ENCODE measurements at places on chromosomes 5 and 9. TPM values are rescaled to one million over a fixed set of nuclear protein-coding genes. Genes with fewer than 3 reads are reported as not detected.

Gene PCDHGC4
- 2.8 TPM for total RNA-seq

DNA sequence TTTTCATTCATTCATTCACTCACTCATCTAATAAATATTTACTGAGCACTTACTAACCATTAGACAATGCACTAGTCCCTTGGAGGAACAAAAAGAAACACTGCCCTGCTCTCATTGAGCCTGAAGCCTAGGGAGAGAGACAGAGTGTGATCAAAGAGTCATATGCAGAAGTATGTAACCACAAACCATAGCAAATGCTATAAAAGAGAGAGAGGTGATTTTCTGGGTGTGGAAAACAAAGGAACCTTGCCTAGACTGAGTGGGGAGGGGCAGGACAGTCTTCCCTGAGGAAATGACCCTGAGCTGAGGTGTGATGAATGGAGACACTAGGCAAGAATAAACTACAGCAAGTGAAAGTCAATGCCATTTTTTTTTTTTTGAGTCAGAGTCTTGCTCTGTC lies 10.8 kb upstream of the ADRA1B start:
- DNase-seq, result no peak

GRCh38 chr5:134003064-134003816 lies 1.5 kb downstream of the VDAC1 start:
- DNase-seq, result no peak

- no peak for DNase-seq
Measured at GRCh38 chr5:130496215-130496614, 592.0 kb downstream of the CHSY3 start.

Gene GLRA1
- 0.53 TPM for total RNA-seq

DNA sequence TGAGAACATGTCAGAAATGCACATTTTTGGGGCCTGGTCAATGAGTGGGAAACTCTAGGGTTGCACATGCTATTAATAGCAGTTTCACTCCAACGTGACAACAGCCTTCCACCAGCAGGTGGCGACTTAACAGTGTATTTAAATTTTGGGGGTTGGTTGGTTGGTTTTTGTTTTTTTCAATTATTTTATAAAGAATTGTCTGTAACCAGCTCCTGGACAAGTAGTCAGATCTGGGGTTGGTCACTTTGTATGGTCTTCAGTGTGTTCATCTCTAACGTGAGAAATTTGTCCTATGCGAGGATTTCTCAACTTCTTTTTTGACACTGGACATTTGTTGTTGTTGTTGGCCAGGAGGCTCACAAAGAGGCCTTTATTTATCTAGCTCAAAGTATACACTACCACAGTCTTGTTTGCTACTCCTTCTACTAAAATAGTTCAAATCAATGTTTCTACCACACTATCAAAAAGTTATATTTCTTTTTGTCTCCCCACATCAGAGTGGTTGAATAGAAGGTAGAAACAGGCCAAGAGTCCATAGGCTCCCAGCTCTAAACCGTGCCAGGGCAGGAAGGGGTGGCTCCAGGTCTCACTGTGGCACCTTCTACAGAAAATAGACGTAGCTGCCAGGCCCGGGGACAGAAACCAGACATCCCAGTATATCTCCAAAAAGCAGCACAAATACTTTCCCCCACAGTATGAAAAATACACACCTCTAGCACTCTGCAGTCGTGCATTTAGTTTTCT lies 110.4 kb downstream of the TRPM6 start:
- DNase-seq, result peak; percentile 73

GRCh38 chr9:82538634-82539033 lies 524.3 kb downstream of the RASEF start:
- DNase-seq, result no peak

DNA sequence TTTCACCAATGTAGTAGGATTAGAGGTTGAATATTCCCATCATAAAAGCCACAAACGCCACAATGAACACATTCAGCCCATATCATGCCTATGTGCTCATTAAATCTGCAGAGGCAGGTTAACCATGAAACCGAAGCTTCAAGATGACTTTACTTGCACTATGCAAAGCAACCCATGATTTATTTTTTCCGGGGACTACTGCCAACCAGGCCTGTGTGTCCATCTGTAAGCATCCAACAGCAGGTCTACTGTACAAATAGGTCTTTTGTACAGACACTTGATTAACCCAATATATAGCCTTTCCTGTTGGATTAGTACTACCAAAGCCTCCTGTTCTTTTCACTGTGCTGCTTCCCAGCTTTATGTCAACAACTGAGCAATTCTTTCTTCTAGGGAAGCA lies 104.9 kb upstream of the CDH10 start:
- DNase-seq, result no peak

GRCh38 chr5:71582945-71583584 lies 4.1 kb upstream of the MCCC2 start:
- DNase-seq, result no peak

- no peak for DNase-seq
Measured at GRCh38 chr5:23405316-23406068, 101.9 kb upstream of the PRDM9 start.

Gene RAI14
- 30.8 TPM for total RNA-seq

DNA sequence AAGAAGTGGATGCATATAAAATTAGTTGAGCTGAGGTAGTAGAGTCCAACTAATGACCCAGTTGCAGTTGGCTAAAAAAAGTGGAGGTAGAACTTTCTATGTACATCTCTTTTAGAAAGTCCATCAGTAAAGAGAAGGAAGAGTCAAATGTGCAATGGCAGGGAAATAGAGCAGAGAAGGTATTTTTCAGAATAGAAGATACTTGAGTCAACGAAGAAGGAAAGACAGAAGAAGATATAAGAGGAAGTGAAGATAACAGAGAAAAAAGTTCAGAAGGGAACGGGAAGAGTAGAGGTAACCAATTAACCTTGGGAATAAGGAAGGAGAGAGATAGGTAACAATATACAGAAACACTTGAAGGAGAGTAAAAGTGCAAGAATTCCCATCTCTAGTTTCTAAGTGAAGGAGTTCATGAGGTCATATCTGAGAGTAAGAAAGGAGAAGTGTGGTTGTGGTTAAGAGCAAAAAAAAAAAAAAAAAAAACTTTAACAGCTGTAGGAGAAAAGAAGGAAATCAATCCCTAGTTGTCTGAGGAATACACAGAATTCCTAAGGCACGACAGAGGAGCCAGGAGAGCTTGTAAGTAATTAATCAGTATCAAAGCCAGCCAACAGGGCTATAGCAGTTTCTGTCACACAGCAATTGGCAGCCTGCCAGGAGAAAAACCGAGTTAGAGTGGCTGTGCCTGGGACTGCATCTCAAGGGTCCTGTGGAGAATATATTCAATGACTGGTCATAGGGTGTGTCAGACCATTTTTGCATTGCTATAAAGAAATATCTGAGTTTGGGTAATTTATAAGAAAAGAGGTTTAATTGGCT lies 61.0 kb downstream of the ARL15 start:
- peak; percentile 46 for DNase-seq

Gene PCDHGA4
- total RNA-seq, result 0.97 TPM

GRCh38 chr5:67315082-67315989 lies 118.7 kb upstream of the CD180 start:
- DNase-seq, result no peak

- no peak for DNase-seq
Measured at GRCh38 chr5:16418471-16418922, 47.1 kb downstream of the ZNF622 start.

Gene ADAMTSL1
- total RNA-seq, result 5.4 TPM

- no peak for DNase-seq
Measured at GRCh38 chr9:34974664-34975063, 14.9 kb upstream of the DNAJB5 start.

Gene PPP2R2B
- total RNA-seq, result 4.9 TPM

Gene MSH3
- 11.9 TPM for total RNA-seq

Gene KIF4B
- not detected for total RNA-seq

Gene CCNH
- 38.6 TPM for total RNA-seq

- DNase-seq, result no peak
Measured at GRCh38 chr5:121489972-121490371, 361.7 kb upstream of the FTMT start.

DNA sequence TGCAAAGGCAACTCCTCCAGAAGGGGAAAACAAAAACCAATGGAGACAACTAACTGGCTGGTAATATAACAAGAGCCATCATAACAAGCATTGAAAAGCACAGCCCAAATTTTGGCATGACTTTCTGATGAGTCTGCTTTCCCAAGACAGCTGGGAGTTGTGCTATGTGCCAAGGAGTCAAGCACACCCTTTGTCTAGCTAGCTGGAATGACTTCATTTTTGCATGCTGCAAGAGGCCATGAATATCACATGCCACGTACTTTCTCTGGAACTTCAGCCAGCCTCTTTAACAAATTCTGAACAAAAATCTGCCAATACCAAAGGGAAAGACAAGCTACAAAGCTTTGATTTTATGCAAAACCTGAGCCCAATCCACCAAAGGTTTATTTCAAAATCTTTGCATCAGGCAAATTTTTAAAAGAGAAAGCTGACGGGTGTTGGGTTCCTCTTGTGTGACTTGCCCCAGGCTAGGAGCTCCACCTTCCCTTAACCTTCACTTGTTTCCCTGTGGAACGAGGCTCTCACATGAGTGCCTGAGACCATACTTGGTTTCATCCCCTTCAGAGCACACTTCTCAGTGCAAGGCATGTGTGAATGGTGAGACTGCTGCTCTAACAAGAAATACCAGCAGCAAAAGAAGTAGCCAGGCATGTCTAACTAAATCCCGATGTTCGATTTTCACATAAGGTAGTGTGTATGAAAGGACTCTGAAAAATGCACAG lies 47.3 kb downstream of the S1PR3 start:
- peak; percentile 70 for DNase-seq

Gene SPAG8
- 3.6 TPM for total RNA-seq

DNA sequence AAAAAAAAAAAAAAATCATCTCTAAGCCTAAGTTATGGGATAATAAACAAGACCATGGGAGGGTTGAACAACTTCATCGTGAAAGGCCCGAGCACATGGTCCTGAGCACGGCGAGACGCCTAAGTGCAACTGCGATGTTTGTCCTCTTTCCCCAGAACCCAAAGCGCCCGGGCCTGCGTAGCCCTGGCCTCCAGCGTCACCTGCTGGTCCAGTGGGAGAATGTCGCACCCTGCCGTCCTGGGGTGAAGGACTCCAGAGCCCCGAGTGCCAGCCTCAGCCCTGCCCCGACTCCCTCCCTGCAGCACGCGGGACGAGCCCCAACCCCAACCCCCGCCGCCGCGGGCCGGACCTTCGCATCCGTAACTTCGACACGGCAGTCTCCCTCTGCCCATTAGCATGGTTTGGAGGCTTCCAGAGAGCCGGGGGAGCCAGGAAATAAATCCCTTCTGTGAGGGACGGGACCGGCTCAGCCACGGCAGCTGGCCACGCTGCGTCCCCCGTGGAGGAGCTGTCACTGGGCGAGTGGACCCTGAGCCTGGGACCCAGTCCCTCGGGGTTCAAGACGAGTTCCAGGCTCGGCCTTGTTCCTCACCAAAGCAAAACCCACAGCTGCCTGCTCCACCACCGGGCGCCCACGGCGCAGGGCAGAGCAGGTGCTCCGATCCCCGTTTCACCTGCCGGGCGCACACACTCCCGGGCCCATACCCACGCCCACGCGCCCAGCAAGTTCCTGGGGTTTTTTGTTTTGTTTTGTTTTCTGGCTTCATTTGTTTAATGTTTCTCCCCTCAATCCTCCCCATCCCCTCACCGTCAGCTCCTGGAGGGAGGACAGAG lies 132.5 kb upstream of the HAND1 start:
- peak; percentile 74 for DNase-seq

DNA sequence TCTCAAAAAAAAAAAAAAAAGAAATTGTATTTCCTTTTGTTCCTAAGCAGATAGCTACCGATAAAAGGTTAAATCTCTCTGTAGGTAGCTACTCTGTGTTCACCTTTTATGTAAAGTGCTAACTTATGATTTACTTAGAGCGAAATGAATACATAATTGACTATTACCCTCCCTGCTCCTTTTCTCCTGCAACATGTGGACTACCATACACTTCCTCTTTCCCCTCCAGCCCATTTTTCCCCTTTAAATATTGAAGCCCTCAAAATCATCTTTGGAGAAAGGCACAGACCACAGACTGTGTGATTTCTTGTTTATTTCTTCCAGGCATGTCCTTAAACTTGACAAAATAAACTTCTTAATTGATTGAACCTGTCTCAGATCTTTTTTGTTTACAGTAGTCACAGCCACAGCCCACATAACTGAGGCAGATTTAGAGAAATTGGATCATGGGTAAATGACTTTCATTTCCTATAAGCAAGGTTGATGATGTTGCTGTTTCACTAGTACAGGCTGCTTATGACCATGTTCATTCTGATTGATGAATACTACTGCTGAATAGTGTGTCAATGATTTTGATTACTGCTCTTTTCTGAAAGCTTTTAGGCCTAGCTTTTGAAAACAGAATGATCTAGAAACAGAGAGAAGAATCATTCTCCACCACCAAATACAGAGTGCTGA lies 59.2 kb downstream of the PHAX start:
- no peak for DNase-seq

GRCh38 chr9:84708400-84708799 lies 38.9 kb downstream of the NTRK2 start:
- no peak for DNase-seq

Gene FRRS1L
- total RNA-seq, result 24.8 TPM

DNA sequence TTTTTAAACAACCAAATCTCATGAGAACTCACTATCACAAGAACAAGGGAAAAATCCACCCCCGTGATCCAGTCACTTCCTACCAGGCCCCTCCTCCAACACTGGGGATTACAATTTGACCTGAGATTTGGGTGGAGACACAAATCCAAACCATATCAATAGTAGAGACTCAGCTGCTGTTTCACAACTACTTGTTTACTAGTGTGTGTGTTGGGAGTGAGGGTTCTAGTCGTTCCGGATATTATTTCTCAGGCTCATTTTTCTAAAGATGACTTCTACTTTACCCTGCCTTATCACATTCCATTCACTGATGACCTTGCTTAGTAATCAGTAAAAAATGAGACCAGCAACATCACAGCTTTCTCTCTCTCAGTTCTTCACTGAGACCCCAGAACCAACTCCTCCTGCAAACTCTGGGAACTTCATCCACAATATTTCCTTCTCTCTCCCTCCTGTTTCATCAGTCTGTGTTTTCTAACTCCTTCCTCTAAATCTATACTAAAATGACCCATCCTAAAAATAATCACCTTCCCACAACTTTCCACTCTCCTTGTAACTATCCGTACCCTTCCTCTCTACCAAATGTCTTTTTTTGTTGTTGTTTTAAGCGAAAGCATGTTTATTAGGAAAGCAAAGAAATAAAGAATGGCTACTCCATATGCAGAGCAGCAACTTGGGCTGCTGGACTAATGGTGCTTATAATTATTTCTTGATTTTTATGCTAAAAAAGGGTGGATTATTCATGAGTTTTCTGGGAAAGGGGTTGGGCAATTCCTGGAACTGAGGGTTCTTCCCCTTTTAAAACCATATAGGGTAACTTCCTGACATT lies 121.5 kb upstream of the SPRY4 start:
- DNase-seq, result peak; percentile 48

Gene OR1J2
- not detected for total RNA-seq

Gene GFRA3
- total RNA-seq, result 4.0 TPM

Gene UBE2QL1
- 1.9 TPM for total RNA-seq

DNA sequence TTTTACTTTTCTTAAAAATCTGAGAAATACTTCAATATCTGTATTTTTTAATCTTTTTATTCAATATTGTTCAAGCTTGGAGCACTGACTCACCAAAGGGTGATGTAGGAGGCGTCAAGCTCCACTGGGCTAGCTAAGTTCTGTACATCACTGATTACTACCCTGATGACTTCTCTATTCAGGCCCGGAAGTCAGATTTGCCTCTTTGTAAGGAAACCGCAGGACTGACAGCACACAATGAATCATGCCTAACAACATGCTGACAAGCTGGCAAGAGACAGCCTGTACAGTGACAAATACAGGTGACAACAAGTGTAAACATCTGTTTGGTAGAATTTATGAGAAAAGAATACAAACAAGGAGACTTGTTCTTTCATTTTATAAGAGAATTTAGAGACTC lies 627.9 kb upstream of the RORB start:
- no peak for DNase-seq

Measured in adrenal gland (tissue), 19 donors.